ENCODE measurements at places on chromosomes 2 and 18.
A peak's percentile ranks its signal among the peaks of the same experiment; 100 is the strongest.

- no peak for DNase-seq
Measured at GRCh38 chr2:240238201-240238600, 97.7 kb upstream of the OTOS start.

GRCh38 chr2:64338910-64339500 lies 115.0 kb upstream of the LGALSL start:
- no peak for DNase-seq

- peak; percentile 22 for DNase-seq
Measured at GRCh38 chr2:227774011-227774624, 28.4 kb downstream of the SCYGR8 start.

- DNase-seq = no peak
Measured at GRCh38 chr2:9206991-9207640, 504 bp downstream of the ASAP2 start.

DNA sequence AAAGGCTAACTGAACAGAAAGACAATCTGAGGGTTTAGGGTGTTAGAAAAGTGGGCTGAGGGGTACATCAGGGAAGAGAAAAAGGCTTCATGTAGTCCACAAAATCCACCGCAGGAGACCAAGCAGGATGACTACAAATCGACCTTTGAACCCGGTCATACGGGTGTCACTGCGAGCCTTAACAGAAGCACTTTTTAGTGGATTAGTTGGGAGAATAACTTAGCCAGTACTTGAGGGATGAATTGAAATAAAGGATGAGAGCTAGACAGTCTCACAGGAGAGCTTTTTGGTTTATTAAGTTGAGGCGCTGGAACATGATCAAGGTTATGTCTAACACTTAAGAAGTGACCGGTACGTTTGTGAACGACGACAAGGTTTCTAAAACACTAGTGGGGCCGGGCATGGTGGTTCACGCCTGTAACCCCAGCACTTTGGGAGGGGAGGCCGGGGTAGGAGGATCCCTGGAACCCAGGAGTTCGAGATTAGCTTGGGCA lies 217.7 kb downstream of the MCFD2 start:
- DNase-seq = no peak

Data from suppressor macrophage (primary cell).